ENCODE measurements at places on chromosomes 7 and 10.

DNA sequence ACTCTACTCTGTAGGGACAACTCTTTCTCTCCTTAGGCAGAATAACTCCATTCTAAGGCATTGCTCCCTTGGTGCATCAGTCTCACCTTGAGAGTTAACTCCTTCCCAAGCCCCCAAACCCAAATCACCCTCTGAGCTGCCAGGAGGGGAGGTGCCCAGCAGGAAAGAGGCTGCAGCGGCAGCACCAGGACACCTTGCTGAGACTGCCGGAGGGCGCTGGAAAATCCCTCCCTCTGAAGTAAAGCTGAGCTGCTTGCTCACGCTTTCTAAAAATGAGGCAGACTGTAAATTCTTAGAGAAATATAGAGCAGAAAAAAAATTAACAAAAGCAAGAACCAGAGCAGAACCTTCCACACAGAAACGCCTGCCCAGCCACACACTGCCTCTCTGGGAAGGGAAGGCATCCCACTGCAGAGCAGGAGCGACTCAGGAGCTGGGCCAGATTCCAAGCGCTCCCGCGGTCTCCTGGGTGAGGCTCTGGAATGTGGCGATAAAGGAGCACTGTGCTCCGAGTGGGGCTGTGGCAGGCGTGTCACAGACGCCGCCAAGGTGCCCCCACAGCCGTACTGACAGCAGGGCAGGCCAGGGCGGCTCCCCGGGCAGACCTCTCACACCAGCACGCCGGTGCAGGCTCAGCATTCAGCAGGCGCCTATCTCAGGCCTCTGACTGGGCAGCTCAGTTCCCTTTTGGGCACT lies 202.1 kb downstream of the TNS3 start:
- DNase-seq: no peak

DNA sequence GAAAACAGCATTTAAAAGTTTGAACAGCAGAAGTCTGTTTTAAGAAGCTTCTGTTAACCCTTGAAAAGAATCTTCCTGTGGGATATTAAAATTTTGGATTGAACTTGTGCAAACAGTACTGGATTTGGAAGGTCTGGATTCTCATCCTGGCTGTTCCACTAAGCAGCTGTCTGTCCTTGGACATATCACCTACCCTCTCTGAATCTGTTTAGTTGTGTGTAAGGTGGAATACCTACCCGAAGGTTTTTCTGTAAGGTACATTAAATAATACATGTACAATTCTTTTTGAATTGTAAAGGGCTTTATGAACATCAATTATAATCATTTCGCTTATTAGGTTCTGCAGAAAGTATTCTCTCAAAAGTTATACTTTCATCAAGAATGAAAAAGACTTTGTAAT lies 2.2 kb downstream of the PDCD4 start:
- no peak for DNase-seq

GRCh38 chr7:107926481-107926880 lies 35.5 kb downstream of the DLD start:
- DNase-seq: no peak

- no peak for DNase-seq
Observed at GRCh38 chr10:101759309-101760247, 16.3 kb downstream of the FGF8 start.

DNA sequence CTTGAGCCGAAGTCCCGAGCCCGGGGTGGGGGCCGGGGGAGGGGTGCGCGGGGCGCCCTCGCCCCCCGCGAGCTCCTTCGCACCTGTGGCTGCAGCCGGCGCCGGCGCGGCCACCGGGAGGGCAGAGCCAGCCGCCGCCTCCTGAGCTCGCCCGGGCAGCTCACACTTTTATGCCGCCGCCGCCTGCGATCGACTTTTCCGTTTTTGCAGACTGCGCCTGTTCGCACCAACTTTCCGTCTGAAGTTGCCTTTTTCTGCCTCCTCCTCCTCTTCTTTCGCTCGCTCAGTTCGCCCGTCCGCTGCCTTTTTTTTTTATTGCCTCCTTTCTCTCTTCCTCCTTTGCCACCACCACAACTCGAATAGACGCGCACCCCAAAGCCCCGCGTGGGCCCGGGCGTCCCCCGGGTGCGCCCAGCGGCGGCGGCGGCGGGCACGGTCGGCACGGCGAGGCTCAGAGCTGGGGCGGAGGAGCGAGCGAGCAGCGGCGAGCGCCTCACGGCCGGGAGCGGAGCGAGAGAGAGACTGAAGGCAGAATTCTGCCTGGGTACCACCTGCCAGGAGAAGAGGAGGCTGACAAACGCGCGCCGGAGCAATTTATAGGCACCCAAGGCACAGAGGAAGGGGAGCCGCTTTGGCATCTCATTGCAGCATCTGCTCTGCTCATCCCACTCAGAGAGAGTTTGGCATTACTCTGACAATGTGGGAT lies at the start of gene C1QL3:
C1QL3 (minus strand) TSS at position 569 of the 706 bp plus-strand sequence. CDS start 814 bp downstream, outside the sequence.
- DNase-seq: peak; percentile 19

- DNase-seq: no peak
Observed at GRCh38 chr7:32257621-32258020, 187.4 kb upstream of the PDE1C start.

GRCh38 chr10:63636812-63637211 lies 115.6 kb downstream of the REEP3 start:
- DNase-seq: no peak

- DNase-seq: no peak
Observed at GRCh38 chr7:30968747-30969603, 5.2 kb downstream of the GHRHR start.

GRCh38 chr10:93352638-93353383 lies 129.3 kb downstream of the MYOF start:
- no peak for DNase-seq

GRCh38 chr10:126549344-126549743 lies 121.1 kb downstream of the C10orf90 start:
- DNase-seq: no peak

DNA sequence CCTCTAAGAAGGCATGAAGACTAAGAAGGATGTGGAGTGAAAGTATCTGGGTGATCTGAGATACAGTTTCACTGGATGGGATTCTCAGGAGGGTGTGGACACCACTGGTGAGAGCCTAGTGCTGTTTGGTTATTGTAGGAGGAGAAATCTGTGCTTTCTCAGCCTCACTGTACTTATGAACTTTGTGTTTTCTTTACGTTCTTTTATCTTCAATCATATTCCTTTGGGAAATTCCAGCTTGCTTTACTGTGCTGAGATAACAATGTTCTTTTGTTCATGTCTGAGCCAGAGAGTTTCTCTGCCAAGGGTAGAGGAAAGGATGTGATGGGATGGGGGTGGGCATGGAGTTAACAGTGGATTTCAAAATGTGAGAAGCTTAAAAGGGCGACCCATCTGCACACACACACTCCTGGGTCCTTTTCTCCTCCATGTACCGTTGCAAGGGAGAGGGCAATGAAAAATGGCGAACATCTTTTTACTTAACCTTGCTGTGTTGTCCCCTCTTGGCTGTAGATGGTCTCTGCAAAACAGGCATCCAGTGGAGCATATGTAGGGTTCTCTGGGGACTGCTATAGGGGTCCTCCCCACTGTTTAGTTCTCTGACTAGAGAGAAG lies 25.0 kb upstream of the TAX1BP1 start:
- DNase-seq: no peak

DNA sequence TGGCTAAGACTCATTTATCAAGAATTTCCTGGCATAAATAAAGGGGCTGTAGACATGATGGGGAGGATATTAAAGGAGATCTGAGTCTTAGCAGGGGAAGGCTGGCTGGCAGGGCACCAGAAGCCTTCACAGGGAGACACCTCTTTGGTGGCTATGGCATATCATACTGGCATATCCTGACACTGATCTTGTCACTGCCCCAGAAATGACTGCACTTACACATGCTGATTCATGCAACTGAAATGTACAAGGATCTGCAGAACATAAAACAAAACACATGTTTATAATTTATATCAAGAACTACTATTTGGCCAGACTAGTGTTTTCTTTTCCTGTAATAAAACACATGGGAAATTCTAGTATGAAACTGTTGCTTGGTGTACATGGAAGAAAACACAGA lies 5.5 kb upstream of the LIPN start:
- DNase-seq: no peak

DNA sequence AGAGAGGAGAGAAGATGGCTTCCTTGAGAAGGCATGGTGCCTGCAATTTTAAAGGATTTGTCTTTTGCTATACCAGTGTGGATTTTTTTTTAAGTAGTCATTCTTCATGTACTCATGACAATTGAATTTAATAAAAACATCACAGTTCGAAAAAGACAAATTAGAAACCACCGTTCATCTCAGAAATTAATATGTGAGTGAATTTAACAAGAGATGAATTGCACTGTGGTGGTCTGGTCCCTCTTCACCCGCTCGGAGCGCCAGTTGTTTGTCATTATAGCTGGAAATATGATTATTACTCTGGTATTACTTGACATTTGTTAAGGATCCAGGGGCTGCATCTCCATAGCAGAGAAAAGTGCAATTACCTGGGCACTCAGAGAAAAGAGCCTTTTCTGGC lies 91.9 kb downstream of the LRRC18 start:
- DNase-seq: no peak

Data from stimulated activated CD4-positive, alpha-beta T cell treated with anti-CD3 and anti-CD28 coated beads, Interleukin-4, amount 100 ng/mL, for 1 hour (primary cell).